ENCODE measurements at places on chromosomes 16 and 17. TPM values are rescaled to one million over a fixed set of nuclear protein-coding genes. Genes with fewer than 3 reads are reported as not detected.

GRCh38 chr17:47981462-47981861 lies 10.5 kb downstream of the CDK5RAP3 start:
- no peak for DNase-seq

Gene PDF
- polyA plus RNA-seq: 5.8 TPM

Gene POLR3E
- polyA plus RNA-seq: 42.5 TPM

Gene SLX1B
- polyA plus RNA-seq: 0.66 TPM

- no peak for DNase-seq
Observed at GRCh38 chr16:51236583-51236982, 85.5 kb upstream of the SALL1 start.

GRCh38 chr17:57908278-57908677 lies 46.9 kb downstream of the CUEDC1 start:
- no peak for DNase-seq

DNA sequence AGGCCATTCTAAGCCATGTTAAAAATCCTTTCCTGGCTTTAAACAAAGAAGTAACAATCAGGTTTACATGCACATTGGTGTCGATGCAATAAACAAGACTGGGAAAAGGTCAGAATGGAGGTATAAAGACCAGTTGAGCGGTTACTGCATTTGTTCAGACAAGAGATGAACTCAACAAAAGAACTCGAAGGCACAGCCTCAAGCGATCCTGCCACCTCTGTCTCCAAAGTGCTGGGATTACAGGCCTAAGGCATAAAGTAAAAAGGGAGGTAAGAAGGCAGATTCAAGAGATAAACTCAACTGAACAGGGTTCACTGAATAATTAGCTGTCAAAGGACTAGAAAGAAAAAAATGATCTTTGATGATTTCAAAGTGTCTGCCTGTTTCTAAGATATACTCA lies 39.4 kb downstream of the USP32 start:
- DNase-seq: no peak

- no peak for DNase-seq
Observed at GRCh38 chr16:84618581-84619460, 943 bp upstream of the COTL1 start.

- no peak for DNase-seq
Observed at GRCh38 chr16:81481207-81481821, 36.7 kb downstream of the CMIP start.

GRCh38 chr17:50836826-50837225 lies 1.4 kb downstream of the WFIKKN2 start:
- no peak for DNase-seq

GRCh38 chr16:87698676-87699199 lies 67.0 kb downstream of the KLHDC4 start:
- DNase-seq: no peak

GRCh38 chr16:12523002-12523401 lies 280.7 kb downstream of the CPPED1 start:
- DNase-seq: no peak

DNA sequence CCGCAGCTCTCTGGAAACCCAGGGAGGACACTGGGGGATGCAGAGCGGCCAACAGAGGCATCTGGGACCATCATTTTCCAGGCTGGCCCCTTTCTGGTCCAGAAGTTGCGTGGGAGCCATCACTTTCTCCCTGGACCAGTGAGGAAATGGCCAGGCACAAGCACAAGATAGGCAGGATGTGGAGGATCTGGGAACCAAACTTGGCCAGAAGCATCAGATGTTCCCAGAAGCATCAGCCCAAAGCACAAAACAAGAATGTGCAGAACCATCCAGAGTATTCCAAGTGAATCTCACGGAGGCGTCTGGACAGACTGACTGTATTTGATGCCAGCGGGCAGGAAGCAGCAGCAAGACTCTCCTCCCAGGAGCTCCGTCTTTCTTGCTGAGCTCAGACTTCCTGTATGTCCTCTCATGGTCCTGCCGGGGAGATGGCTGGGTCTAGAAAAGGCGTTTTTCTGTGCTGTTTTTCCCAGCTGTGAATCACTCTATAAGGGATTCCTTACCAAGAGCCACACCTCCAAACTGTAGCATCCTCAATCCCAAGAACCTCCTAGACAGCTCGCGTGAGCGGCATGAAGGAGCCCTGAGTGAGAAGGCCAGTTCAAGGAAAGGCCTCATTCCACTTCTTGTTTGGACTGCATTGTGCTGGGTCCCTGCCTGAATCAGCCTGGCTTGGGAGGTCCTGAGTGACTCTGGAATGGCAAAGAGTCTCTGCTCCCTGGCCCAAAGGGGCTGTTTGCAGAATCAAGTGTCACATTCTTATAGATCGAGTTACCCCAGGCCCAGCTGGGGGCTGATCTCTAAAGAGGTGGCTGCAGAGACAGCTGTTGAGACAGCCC lies 49.5 kb upstream of the MTSS2 start:
- peak; percentile 86 for DNase-seq

Data from hindlimb muscle (tissue), 1 donor.